Effector memory CD8-positive, alpha-beta T cell (primary cell): ENCODE measurements at places on chromosomes 6 and 20.

DNA sequence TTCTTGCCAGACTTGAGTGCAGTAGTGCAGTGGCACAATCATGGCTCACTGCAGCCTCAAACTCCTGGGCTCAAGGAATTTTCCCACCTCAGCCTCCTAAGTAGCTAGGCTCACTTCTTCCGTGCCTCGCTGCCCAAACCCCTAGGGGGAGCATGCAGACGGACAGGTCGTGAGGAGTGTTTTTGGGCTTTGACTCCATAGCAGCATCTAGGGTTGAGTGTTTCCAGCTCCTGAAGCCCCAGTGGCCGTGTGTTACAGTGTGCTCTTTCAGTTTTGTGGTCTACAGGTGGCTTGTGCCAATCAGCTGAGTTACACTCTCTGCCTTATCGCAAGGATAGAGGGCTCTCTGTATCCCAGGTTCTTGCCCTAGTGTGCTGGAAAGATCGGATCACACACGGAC is 33.4 kb downstream of the NCOA3 start:
- DNase-seq: no peak

DNA sequence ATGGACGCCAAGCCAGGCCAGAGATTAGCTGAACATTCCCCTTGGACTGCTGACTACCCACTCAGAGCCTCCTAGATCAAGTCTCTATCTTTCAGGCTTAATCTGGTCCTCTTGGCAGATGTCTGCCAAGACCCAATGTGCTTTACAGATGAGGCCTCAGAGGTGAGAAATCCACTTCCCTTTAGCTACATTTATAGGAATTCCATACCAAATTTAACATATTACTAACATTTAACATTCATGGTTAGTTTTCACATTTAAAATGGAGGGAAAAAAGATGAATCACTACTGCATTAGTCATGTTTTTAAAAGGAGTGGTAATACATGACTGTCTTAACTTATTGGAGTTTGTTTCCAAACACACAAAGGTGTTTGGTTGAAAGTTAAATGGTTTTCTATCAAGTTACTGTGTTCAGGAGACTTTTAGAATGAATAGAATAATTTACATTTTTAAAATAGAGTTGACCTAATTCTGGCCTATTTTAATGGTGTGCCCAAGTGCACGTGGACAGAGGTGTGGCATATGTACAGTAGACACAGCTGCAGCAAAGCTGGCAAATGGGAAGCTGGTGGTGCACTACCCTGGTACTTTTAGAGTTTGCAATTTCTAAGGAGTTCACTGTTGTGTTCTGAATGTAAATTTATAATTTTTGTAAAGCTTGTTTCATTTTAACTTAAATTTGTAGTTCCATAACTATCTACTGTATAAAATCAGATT is 41.9 kb upstream of the CALHM6 start:
- DNase-seq: no peak

DNA sequence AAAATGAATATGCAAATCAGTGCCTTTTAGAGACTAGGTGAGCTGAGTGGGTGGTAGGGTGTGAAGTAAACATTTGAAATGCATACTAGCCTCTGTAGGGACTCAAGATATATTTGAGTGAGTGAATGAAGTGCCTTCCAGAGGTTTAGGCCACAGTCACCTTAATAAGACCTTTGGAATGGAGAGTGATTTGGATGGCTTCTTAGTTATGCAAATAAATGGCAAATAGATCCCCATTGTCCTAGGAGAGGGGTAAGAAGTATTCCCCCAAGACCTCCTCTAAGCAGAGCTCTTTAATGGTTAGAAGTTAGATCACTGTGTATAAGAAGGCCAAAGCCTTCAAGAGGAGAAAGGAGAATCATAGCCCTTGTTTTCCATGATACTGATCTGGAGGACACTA is 47.8 kb upstream of the IMPG1 start:
- DNase-seq: no peak

- no peak for DNase-seq
These were observed 131.3 kb downstream of the ZDHHC14 start for GRCh38 chr6:157512382-157512682.

- no peak for DNase-seq
These were observed 266.2 kb downstream of the LRFN2 start for GRCh38 chr6:40320947-40321346.

DNA sequence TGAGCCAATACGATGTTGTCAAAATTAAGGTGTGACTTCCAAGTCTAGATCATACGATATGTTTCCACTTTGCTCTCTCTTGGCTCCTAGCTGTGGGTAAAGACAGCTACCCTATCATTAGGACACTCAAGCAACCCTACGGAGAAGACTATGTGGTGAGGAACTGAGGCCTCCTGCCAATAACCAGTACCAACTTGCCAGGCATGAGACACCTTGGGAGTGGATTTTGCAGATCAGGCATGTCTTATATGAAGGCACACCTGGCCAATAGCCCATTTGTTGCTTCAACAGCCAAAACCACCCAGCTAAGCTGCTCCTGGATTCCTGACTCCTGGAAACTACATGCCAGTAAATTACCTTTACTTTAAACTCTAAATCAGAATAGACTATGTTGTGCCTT is 863.4 kb downstream of the DHX35 start:
- DNase-seq: no peak

GRCh38 chr20:50799890-50800550 is 5.2 kb downstream of the BCAS4 start:
- no peak for DNase-seq

GRCh38 chr6:20574355-20574754 is 40.1 kb downstream of the CDKAL1 start:
- DNase-seq: no peak

- DNase-seq: no peak
These were observed 84.1 kb downstream of the CDK19 start for GRCh38 chr6:110731196-110731595.

DNA sequence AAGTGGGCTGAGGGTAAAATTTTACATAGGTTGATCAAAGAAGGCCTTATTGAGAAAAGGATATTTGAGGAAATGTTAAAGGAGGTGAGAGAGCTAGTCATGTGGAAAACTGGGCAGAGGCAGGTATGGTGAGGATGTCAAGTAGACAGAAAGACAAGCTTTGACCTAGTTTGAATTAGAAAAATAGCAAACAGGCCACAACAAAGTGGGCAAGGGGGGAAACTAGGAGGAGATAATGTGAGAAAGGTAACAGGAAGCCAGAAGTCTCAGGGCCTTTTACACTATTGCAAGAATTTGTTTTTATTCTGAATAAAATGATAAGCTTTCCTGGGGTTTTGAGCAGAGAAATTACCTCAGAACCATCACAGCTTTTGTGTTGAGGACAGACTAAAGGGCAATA is 115.7 kb downstream of the RWDD2A start:
- peak; percentile 30 for DNase-seq

DNA sequence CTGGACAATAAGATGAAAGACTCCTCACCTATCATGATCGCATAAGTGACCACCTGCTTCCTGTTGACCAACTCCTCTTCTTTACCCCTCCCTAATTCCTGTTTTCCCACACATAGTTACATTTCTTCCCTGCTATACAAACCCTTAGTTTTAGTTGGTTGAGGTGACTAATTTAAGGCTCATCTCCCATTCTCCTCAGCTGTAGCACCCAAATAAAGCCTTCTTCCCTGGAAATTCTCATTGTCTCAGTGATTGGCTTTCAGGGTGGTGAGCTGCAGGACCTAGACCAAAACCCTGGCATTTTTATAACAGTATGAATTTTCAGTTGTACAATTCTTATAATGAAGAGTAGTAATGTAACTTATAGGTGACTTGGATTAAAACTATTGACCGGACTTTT is 2.1 kb downstream of the FKBP1C start:
- DNase-seq: no peak

DNA sequence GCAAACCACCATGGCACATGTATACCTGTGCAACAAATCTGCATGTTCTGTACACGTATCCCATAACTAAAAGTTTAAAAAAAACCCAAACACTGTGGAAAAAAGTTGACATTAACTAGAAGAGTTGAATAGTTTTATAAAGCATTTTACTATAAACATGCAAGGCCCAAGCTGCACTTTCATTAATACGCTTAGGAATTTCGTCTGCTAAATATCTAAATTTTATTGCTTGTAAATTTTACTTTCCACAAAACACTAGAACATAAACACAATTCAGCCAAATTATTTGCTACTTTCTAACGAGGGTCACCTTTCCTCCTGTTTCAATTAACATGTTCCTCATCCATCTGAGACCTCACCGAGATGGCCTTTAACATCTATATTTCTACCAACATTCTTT is 74.4 kb upstream of the MAN1A1 start:
- DNase-seq: no peak

GRCh38 chr20:2116170-2116940 is 14.7 kb downstream of the STK35 start:
- no peak for DNase-seq

DNA sequence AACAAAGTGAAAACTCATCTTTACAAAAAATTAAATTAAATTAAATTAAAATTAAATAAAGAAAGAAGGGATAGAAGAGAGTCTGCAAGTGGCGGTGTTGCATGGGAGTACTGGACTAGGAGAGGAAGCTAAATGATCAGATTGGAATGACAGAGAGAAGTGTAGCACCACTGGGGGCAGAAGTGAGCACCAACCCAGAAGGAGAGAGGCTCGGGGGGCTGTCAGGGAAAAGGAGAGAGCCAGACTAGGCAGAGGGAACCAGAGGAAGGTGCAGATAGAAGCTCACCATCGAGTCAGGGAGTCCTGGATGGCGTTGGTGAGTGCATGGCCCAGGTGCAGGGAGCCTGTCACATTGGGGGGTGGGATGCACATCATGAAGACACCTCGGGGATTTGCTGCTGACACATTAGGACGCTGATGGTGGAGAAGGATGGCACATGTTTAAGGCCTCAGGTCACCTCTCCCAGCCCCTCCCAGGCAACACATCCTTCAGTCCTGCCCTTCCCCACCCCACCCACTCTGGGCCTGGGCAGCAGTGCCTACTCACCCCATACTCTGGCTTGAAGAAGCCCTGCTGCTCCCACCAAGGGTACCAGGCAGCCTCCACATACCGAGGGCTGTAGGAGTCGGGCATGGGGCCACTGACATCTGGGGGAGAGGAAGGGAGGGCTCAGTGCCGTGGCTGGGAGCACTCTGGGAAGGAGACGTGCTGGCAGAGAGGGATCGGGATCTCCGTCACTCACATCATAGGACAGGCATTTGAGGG is 4.0 kb downstream of the VARS1 start:
- peak; percentile 39 for DNase-seq

GRCh38 chr6:156423829-156424228 is 353.3 kb upstream of the ARID1B start:
- peak; percentile 18 for DNase-seq

- peak; percentile 73 for DNase-seq
These were observed 2.9 kb downstream of the EEF1A2 start for GRCh38 chr20:63495741-63496595.
